ENCODE measurements at places on chromosomes 6 and 20.

DNA sequence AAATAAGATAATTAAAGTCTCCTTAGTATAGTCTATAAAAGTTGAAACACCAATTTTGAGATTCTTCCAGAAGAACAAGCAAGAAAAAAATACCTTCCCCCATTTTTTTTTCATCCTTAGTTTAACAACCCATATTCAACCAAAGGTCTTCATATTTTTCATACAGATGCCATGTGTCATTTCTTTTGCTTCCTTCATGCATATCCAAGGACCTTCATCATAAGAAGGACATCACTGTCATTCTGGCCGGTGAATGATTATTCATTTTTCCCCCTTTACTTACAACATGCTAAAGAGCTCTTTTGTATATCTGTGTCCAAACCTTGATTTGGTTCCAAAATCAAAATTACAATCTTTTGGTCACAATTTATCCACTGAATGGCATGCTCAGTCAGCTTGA lies 21.3 kb upstream of the CLIC5 start:
- no peak for DNase-seq

DNA sequence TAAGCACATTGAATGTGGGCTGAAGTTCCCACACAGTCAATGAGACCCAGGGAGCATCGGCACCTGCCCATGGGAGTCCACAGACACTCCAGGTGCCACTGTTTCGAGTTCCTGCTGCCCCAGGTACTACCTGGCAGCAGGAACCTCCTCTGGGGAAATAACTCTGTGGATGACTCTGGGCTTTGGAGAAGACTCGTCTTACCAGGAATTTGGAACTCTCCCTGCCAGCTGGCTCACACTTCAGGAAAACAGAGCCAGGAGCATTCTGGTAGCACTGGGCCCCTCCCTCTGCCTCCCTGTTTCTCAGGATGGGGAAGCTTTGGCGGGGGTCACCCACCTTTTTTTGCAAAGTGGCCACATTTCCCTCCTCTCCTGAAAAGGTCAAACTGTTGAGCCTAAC lies 69.5 kb upstream of the MC3R start:
- DNase-seq: no peak

DNA sequence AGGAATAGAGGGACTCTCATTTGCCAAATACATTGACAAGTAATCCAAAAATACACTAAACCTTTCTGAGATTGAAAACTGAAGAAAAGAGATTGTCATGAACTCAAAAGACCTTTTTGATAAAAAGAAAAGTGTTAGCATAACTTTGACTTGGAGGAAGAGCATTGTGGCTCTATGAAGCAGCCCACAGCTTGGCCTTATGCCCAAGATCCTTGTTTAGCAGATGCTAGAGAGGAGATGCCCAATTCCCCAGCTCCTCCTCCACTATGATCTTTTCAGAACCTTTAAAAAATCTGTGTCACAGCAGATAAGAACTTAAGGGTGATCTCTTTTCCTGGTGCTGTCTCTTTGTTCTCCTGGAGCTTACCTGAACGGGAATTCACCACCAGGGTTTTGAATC lies 35.8 kb upstream of the IGF2R start:
- DNase-seq: no peak

GRCh38 chr6:157632821-157633220 lies 190.2 kb upstream of the SNX9 start:
- peak; percentile 65 for DNase-seq

DNA sequence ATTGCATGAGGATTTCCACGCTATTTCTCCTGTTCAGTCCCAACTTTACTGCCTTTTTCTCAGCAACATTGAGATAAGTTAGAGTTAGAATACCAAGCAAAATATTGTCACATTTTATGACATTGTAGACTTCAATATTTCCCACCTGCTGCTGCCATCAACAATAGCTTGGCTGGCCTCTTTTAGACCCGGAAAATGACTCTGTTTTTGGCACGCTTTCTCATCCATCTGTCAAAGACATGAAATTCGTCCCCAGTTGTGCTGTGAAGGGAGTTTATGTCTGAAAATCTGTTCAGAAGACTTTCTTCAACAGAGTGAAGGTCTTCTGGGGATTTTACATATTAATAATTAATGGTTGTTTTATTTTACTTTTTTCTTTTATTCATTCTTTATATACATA lies 857.3 kb downstream of the FRK start:
- peak; percentile 51 for DNase-seq

- DNase-seq: no peak
Observed at GRCh38 chr6:8829796-8830195, 394.5 kb upstream of the SLC35B3 start.

DNA sequence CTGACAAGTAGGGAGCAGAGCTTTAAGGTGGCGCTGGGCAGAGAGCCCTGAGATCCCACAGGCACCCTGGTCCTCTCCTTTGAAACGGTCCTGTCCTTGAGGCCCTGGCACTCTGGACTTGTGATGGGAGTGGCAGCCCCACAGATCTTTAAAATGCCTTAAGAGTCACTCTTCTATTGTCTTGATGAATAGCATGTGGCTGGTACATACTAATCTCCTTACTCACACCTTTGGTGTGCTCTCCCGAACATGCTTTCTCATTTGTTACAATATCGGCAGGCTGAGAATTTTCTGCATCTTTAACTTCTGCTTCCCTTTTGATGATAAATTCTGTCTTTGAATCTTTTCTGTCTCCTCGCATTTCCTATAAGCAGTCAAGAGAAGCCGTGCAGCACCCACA lies 333.8 kb downstream of the TFAP2A start:
- no peak for DNase-seq

GRCh38 chr6:43052842-43053544 lies 658 bp downstream of the CUL7 start:
- DNase-seq: peak; percentile 54

- DNase-seq: no peak
Observed at GRCh38 chr6:155958550-155958949, 502.9 kb upstream of the NOX3 start.

DNA sequence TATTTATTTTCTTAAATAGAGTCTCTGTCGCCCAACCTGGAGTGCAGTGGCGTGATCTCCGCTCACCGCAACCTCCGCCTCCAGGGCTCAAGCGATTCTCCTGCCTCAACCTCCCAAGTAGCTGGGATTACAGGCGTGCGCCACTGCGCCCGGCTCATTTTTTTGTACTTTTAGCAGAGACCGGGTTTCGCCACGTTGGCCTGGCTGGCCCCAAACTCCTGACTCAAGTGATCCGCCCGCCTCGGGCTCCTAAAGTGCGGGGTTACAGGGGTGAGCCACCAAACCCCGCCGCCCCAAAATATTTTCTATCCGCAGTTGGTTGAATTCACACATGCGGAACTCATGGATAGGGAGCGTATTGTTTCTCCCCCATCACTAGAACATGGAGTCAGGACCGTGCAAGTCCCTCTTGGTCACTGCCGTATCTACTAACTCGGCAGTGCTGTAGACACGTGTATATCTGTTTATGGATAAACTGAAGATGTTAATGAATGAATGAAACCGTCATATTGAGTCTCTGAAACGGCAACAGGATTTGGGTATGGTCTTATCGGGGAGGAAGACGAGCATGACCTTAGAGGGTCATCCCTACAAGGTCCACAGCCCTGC lies 904 bp downstream of the MKKS start:
- peak; percentile 13 for DNase-seq

DNA sequence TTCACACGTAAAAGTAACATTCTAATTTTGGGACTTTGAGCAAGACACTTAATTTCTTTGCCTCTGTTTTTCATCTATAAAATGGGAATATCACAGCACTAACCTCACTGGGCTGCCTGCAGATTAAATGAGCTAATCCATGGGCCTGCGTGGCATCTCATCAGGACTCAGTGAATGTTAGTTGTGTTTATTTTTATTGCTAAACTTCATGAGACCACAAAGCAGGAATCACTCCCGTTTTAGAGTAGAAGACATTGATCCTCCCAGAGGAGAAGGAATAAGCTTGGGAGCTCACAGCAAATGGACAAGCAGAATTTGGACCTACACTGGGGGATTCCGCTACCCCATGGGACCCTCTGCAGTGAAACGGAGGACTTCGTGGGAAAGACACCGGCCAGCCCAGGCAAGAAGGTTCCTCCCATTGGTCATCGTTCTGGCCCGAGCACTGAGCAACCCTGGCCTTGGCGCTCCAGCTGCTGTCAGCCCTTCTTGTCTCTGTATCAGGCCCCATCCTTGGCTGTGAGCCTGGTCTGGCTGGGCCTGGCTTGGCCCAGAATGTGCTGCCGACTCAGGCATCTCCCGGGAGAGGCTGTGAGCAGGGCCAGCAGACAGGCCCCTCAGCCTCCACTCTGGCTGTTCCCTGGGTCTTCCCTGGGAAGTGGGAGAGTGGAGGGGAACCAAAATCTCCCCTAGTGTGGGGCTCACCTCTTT lies 79.8 kb downstream of the NFATC2 start:
- DNase-seq: peak; percentile 82

DNA sequence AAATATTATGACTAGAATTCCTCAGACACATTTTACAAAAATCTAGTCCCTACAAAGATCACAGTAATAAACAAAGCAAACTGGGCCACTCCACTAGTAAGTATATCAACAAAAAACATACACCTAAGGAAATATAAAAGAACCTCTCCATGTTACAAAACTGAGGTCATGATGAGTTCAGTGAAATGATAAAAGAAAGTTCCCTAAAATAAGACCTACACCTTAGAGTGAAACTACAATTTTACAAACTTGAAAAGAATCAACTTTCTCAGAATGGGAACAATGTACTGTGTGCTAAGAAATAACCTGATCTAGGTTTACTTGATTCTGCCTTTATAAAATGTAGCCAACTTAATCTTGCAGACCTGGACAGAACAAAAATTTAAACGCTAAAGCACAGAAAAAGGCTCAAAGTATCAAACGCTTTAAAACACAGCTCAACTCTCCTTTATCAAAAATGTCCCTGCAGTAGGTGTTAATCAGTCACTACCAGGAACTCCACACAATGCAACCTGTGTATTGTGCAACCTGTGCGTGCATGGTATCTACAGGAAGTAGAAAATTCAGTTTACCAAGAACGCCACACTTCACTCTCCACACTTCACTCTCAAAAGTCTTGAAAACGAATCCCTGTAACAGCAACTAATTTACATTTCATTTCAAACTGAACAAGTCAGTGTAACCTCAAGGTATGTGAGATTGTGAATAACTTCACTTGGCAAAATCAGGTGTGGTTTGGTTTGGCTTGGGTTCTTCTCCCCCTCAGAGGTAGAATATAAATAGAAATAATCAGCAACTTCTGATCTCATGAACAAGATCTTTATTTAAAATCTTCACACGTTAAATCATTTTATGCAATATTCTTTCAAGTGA lies 1.8 kb downstream of the RALGAPA2 start:
- DNase-seq: no peak

- no peak for DNase-seq
Observed at GRCh38 chr6:4910037-4910760, 93.6 kb downstream of the RPP40 start.

DNA sequence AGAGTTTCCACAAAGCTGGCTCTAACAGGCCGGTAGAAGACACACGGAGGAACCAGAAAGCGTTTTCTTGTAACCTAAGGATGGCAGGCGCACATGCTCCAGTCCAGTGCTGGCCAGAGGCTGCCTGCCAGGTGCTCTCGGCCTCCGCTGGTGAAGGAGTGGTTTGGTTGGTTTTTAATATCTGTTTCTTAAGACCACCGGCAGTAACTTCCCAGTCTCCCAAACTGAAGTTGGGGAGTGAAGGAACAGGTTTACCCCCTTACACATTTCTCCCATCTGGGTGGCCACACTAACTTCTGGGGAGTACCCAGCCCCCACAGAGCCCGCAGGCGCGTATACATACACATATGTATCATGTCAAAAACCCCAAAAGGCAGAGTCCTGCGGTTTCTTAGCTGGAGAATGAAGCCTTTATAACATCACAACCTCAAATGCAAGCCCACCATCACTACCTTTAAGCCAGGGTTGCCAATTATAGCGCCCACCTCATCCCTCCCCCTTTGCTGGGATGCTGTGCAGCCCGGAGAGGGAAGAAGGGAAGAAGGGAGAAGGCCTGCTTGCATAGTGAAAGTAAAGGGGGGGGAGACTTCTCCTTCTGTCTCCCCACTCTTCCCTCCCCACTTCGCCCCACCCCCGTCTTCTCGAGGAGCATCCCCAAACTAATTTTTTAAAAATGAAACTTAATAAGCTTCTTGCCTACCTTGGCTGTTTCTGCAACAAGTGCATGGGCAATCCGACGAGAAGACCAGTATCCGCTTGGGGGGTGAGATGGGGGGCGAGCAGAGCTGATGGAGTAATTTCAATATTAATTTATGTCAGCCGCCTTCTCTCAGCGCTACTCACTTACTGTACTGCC lies 1.0 kb downstream of the TRERF1 start:
- peak; percentile 45 for DNase-seq

- no peak for DNase-seq
Observed at GRCh38 chr6:98787961-98788360, 46.4 kb upstream of the POU3F2 start.

- DNase-seq: no peak
Observed at GRCh38 chr6:45448417-45449389, 71.0 kb upstream of the SUPT3H start.

DNA sequence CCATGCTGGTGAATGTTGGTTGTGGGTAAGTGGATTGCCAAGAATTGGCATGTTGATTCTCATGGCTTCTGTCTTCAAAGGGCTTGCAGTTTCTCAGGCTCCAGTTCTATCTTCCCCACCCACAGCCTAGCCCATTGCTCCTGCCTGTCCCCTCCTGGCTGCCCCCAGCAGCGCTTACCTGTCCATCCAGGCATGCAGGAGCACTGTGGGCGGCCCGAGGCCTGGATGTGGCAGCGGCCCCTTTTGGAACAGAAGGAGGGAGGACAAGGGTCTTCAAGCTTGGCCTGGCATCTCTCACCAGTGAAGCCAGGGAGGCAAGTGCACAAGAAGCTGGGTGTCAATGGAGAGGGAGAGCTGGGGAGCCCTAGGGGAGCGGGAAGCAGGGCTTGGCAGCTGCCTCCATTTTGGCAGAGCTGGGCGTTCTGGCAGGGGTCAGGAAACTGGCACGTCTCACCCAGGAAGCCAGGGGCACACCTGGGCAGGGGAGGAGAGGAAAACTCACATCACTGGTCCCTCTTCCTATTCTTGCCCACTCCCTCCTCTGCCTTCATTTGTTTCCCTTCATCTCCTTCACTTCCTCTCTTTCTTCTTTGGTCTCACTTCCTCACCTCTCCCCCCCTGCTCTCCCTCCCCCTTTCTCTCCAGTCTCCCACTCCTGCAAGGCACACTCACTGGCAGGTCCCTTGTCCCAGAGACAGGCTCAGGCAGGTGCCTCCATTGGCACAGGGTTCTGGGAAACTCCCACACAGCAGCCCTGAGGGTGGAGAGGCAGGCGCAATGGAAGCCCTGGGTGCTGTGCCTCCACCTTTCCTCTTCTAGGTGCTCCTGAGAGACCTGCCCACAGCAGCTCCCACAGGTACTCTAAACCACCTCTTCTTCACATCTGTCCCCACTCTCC lies 1.3 kb downstream of the NOTCH4 start:
- no peak for DNase-seq

DNA sequence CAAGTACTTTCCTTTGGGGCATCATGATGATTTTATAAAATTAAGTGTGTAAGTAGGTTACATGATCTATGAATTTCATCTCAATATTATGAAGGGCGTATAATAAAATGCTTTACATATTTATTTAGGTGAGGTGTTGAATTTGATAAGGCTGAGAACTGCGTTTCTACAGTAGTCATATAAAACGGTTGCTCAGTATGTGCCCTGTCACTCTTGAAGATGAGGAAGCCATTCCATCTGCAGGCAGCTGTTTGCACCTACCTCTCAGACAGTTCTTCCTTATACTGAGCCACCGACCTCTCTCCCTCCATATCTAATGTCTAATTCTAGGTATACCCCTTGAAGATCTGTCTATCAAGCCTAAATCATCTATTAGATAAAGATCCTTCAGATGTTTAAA lies 16.1 kb downstream of the NCOA7 start:
- no peak for DNase-seq

GRCh38 chr20:57009355-57009754 lies 257.1 kb downstream of the BMP7 start:
- DNase-seq: no peak

GRCh38 chr20:57959018-57959417 lies 249.2 kb upstream of the PMEPA1 start:
- no peak for DNase-seq

All from hindlimb muscle (tissue), 1 donor.